ENCODE measurements at places on chromosomes 1 and 21.
A peak's percentile ranks its signal among the peaks of the same experiment; 100 is the strongest.

- DNase-seq: no peak
These were observed 33.0 kb downstream of the TNNT2 start for GRCh38 chr1:201344206-201345080.

DNA sequence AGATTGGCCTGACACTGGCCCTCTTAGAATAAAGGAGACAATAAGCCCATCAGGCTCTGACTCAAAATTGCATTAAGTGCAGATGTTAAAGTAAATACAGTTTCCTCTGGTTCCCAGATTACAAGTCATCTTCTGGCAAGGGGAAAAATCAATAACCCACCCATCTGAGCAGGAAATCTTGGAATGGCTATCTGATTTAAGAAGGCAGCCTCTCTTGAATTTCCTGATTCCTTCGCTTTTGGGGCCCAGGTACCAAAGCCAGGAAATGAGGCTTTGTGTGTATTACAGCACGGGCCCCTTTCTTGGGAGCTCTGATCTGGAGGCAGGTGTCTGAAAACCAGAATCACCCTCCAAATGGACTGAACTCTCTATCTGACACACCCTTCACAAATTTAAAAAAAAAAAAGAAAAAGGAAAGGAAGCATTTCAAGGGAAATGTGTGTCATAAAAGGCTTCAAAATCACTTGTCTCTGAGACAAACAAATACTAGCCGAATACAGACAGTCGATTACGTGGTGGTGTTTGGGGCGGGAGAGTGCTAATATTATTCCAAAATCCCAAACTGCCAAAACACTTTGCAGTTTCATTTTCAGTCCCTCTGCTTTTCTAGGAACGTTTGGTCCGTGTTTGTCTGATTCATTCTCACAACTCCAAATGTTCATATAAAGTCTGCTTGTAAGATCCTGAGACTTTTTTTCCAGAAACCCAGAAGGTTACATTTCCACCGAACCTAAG, 240.9 kb upstream of the CAMK1G start:
- no peak for DNase-seq

GRCh38 chr1:219174460-219175211, 958 bp downstream of the LYPLAL1 start:
- DNase-seq: peak; percentile 23

GRCh38 chr1:160187407-160187806, 3.0 kb upstream of the CASQ1 start:
- DNase-seq: no peak

GRCh38 chr1:219058891-219059820, 114.5 kb upstream of the LYPLAL1 start:
- no peak for DNase-seq
